ENCODE measurements at places on chromosomes 1 and 21. TPM values are rescaled to one million over a fixed set of nuclear protein-coding genes. Genes with fewer than 3 reads are reported as not detected.

CFAP107 gene
- total RNA-seq = not detected

KANK4 gene
- total RNA-seq = not detected

OR2T6 gene
- total RNA-seq = not detected

OR6K3 gene
- total RNA-seq = not detected

KCNK1 gene
- total RNA-seq = 6.0 TPM

All from A375 (cell line).